ENCODE measurements at places on chromosomes 7 and 10. TPM values are rescaled to one million over a fixed set of nuclear protein-coding genes. Genes with fewer than 3 reads are reported as not detected.
A peak's percentile ranks its signal among the peaks of the same experiment; 100 is the strongest.

PRLHR gene
- not detected for total RNA-seq

SEMA4G gene
- 4.2 TPM for total RNA-seq

TES gene
- total RNA-seq, result 52.1 TPM

GRCh38 chr10:79382491-79382941, 35.2 kb downstream of the PPIF start:
- peaks cover 3% of the 10 kb centered on the region for H3K4me1 ChIP-seq
- peak; percentile 29 for DNase-seq
- no peak overlapping the region for H3K4me3 ChIP-seq
- H3K27me3 ChIP-seq, result no peaks in the 10 kb centered on the region
- no peak overlapping the region for H3K27ac ChIP-seq

DNA sequence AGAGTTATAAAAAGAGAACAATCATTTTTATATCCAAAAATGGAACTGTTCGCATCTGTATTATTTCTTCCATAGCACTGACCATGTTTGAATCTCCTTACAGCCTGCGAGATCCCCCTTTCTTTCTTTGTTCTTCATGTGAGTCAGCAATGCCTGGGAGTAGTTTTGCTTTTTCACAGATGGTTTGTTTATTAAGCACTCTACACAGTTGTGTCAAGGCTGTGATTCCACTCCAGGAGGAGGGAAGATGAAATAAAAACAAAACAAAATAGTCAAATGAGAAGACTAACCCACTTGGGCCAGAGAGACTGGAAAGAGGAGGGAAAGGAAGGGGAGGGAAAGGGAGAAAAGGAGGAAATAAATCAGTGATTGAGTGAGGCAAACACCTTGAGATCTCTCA, 7.8 kb downstream of the LIPF start:
- no peaks in the 10 kb centered on the region for H3K27me3 ChIP-seq
- no peak overlapping the region for H3K27ac ChIP-seq
- no peak for DNase-seq
- no peak overlapping the region for H3K4me3 ChIP-seq
- H3K4me1 ChIP-seq, result no peaks in the 10 kb centered on the region

DNA sequence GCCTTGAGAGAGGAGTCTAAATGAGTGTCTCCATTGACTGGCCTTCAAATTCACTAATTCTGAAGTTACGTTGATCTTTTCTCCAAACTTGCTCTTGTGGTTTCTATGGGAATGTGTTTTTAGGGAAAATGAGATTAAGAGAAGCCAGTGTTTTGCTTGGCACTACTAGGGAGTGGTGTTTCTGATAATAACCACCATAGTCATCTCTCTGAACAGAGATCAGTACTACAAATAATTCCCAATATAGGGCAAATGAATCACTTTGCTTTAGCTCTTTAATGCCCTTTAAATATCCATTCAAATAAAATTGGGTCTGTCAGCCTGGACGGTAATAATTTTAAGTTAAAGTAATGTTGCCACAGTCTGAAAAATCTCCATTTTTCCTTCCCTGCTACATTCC, 90.8 kb downstream of the NRF1 start:
- H3K27me3 ChIP-seq, result no peaks in the 10 kb centered on the region
- no peak for DNase-seq

DNA sequence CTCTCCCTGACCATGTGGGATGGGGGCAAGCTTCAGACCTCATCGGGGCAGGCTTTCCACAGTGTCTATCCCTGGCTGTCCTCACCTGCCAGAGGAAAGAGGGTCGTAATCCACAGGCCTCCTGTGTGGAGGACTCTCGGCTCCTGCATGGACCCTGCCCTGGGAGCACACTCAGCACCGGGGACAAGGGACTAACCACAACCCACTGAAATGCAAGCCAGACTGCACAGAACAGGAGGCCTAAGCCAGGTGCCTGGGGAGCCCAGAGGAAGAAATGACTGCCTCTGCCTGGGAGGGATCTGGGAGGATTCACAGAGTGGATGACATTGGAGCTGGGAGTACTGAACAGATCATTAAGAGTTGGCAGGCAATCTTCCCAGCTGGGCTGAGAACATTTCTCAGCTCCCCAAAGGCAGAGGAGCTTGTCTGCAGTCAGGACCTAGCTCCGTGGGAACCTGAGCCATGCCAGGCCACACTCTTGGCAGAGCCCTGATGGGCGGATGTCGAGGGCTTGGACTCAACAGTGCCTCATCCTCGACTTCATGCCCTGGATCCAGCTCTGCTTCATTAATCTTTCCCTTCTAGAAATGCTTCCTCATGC, 213.4 kb downstream of the USP6NL start:
- no peak overlapping the region for H3K27ac ChIP-seq
- H3K4me3 ChIP-seq, result no peak overlapping the region
- H3K36me3 ChIP-seq, result no peaks in the 10 kb centered on the region
- no peak for DNase-seq

DNA sequence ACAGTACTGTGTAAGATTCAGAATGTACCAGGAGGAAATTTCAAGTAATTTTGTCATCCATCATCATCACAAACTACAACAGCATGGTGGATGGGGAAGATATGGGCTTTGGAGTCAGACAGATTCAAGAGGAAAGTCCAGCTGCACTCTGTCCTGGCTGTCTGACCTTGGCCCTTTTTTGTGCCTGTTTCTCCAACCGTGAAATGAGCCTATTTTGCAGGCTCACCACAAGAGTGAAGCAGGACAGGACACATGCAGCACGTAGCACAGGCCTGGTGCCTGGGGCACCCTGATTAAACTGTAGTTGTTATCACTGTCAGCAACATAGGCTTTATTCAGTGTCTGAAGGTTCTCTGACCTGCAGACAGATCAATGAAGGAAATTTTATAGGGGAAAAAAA, 37.6 kb downstream of the RHOBTB1 start:
- no peak overlapping the region for H3K4me3 ChIP-seq
- H3K27me3 ChIP-seq, result no peaks in the 10 kb centered on the region
- no peak overlapping the region for H3K27ac ChIP-seq
- DNase-seq, result no peak
- H3K4me1 ChIP-seq, result no peaks in the 10 kb centered on the region

- no peaks in the 10 kb centered on the region for H3K27me3 ChIP-seq
- H3K36me3 ChIP-seq, result peaks cover 77% of the 10 kb centered on the region
- no peak for DNase-seq
- peaks cover 32% of the 10 kb centered on the region for H3K4me1 ChIP-seq
- H3K4me3 ChIP-seq, result no peak overlapping the region
- H3K27ac ChIP-seq, result no peak overlapping the region
Observed at GRCh38 chr10:48451969-48452878, 145.7 kb downstream of the MAPK8 start.

DNA sequence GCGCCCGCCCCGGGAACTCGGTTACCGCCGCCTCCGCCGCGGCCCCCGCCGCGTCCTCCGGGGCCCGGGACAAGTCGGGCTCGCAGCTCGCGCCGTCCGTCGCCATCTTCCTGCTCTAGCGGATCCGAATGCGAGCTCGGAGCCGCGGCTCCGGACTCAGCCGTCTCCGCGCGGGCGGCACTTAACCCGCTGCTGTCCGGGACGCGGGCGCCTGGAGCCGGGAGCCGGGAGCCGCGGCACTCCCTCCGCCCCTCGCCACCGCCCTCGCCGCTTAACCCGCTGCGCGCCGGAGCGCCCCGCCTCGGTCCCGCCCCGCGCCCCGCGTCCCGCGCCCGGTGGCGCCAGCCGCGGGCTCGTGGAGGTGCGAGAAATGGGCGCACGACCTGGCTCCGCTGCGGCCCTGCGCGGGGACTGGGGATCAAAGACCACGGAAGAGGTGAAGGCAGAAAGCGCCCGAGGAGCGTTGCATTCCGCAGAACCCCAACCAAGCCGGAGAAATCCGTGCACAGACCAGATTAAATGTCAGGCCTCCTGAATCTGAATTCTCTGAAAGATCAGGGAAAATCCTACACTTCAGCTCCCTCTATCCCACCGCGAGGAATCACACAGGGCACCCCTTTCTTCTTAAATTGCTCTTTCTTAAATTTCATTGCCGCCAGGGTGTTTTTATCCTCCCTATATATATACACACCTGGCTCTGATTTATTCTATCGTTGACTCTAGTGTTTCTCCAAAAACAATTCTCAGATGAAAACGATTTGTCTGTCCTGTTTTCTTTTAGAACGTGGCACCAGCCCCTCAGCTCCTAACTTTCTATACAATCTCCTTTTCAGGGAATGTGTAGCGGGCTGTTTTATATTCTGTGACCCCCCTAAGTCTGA, at the start of gene CTTNBP2:
Gene CTTNBP2 (minus strand): TSS at position 132 of the 881 bp plus-strand sequence. CDS start 26 bp downstream, at position 106.
- DNase-seq, result no peak
- no peak within 1 kb of the TSS for H3K27ac ChIP-seq
- H3K4me1 ChIP-seq, result no peaks in the 10 kb centered on the region
- peaks cover 16% of the 10 kb centered on the region for H3K27me3 ChIP-seq
- peak within 1 kb of the TSS; percentile 9 for H3K4me3 ChIP-seq
- H3K36me3 ChIP-seq, result no peaks in the 10 kb centered on the region

GRCh38 chr10:79983286-79983909, 34.5 kb upstream of the SFTPD start:
- H3K4me3 ChIP-seq, result no peak overlapping the region
- H3K27me3 ChIP-seq, result peaks cover 21% of the 10 kb centered on the region
- DNase-seq, result no peak
- H3K27ac ChIP-seq, result no peak overlapping the region
- no peaks in the 10 kb centered on the region for H3K36me3 ChIP-seq

- no peaks in the 10 kb centered on the region for H3K27me3 ChIP-seq
- peak overlapping the region; percentile 57 for H3K27ac ChIP-seq
- peaks cover 4% of the 10 kb centered on the region for H3K4me1 ChIP-seq
Observed at GRCh38 chr7:8751557-8752231, 318.3 kb downstream of the NXPH1 start.

GRCh38 chr10:34358729-34359434, 456.2 kb downstream of the PARD3 start:
- H3K27me3 ChIP-seq, result no peaks in the 10 kb centered on the region
- H3K4me3 ChIP-seq, result no peak overlapping the region
- no peak overlapping the region for H3K27ac ChIP-seq
- no peaks in the 10 kb centered on the region for H3K4me1 ChIP-seq
- no peaks in the 10 kb centered on the region for H3K36me3 ChIP-seq
- DNase-seq, result no peak

DNA sequence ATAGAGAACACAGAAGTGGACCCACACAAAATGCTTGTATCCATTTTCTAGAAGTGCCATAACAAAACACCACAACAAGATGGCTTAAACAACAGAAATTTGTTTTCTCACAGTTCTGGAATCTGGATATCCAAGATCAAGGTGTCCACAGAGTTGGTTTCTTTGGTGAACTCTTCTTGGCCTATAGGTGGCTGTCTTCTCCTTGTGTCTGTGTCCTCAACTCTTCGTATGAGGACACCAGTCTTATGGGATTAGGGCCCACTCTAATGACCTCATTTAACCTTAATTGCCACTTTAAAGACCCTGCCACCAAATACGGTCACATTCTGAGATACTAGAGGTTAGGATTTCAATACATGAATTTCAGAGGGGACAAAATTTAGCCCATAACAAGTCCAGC, 30.8 kb upstream of the C10orf71 start:
- H3K36me3 ChIP-seq, result no peaks in the 10 kb centered on the region
- no peak overlapping the region for H3K4me3 ChIP-seq
- no peaks in the 10 kb centered on the region for H3K27me3 ChIP-seq
- no peak for DNase-seq
- H3K4me1 ChIP-seq, result peaks cover 11% of the 10 kb centered on the region

- H3K27me3 ChIP-seq, result no peaks in the 10 kb centered on the region
- H3K36me3 ChIP-seq, result no peaks in the 10 kb centered on the region
- no peak for DNase-seq
- H3K27ac ChIP-seq, result no peak overlapping the region
Observed at GRCh38 chr7:117715784-117716445, 157.3 kb downstream of the CTTNBP2 start.

- peaks cover 51% of the 10 kb centered on the region for H3K36me3 ChIP-seq
- DNase-seq, result no peak
Observed at GRCh38 chr10:12196531-12197211, 683 bp downstream of the CDC123 start.

GRCh38 chr7:127870231-127870907, 160.9 kb downstream of the LRRC4 start:
- H3K4me1 ChIP-seq, result no peaks in the 10 kb centered on the region
- no peaks in the 10 kb centered on the region for H3K27me3 ChIP-seq
- DNase-seq, result no peak
- peaks cover 56% of the 10 kb centered on the region for H3K36me3 ChIP-seq
- H3K27ac ChIP-seq, result no peak overlapping the region

GRCh38 chr7:99079104-99079503, 64.8 kb downstream of the SMURF1 start:
- H3K4me3 ChIP-seq, result no peak overlapping the region
- H3K27ac ChIP-seq, result no peak overlapping the region
- no peaks in the 10 kb centered on the region for H3K36me3 ChIP-seq
- no peaks in the 10 kb centered on the region for H3K4me1 ChIP-seq
- DNase-seq, result no peak

DNA sequence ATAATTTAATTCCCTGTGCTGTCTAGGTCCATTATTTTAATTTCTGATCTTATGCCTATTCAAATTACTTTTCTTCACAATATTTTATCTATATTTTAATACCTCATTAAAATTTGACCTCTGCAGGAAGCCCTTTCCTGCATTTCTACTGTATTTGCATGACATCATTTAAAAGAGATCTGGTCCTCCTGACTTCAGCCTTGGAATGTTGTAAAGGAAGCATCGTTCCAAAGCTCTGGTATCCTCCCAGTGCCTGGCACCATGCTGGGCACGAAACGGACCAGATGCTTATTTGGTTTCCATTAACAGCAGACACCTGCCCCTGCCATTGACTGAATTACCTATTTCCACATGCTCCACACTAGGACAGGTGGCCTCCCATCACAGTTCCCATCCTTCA, 247.5 kb downstream of the KLF6 start:
- no peak overlapping the region for H3K27ac ChIP-seq
- H3K36me3 ChIP-seq, result no peaks in the 10 kb centered on the region
- peaks cover 5% of the 10 kb centered on the region for H3K4me1 ChIP-seq
- no peak for DNase-seq
- H3K4me3 ChIP-seq, result no peak overlapping the region

DNA sequence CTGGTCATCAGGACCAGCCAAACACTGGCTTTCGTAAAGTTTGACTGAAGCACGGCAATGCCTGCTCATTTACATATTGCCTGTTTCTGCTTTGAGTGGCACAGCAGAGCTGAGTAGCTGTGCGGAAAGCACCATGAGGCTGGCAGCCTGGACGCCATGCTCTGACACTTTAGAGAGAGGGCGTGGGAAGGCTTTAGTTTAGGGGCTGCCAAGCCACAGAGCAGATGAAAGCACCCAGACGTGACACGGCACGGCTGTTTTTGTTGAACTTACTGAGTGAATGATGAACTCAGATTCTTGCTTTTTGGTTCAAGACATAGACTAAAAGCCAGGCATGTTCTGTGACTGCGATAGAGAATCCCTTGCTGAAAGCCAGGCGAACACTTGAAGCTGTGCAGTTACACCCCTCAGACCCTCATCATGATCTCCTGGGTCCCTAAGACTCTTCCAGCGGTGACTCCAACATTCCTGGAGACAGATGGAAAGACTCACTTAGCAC, 182.1 kb downstream of the ZMYND11 start:
- no peak overlapping the region for H3K4me3 ChIP-seq
- H3K36me3 ChIP-seq, result no peaks in the 10 kb centered on the region
- H3K4me1 ChIP-seq, result no peaks in the 10 kb centered on the region

DNA sequence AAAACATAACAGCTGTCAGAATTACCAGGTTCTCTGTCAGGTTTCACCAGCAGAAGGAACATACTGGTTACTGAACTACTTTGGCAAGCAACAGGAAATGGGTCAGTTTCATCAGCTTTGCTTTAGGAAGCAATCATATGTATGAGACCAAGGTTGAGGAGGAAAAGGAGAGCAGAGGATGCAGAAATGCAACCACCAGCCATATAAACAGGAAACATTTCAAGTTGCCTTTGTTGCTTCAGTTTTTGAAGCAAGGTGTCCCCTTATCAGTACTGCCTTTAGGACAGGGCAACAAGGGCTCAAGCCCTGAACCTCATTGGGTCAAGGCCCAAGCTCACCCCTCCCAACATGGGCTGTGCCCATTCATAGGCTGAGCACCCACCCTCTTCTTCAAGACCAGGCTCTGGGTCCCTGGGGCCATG, 10.2 kb downstream of the HIPK2 start:
- no peak overlapping the region for H3K27ac ChIP-seq
- DNase-seq, result no peak
- no peaks in the 10 kb centered on the region for H3K27me3 ChIP-seq
- H3K36me3 ChIP-seq, result peaks cover 7% of the 10 kb centered on the region
